CD8-positive, alpha-beta memory T cell (primary cell): ENCODE measurements at places on chromosomes 13 and 19.

- DNase-seq = no peak
Observed at GRCh38 chr13:73664851-73665250, 469.4 kb downstream of the KLF12 start.

- no peak for DNase-seq
Observed at GRCh38 chr13:97986835-97987234, 33.4 kb downstream of the IPO5 start.

DNA sequence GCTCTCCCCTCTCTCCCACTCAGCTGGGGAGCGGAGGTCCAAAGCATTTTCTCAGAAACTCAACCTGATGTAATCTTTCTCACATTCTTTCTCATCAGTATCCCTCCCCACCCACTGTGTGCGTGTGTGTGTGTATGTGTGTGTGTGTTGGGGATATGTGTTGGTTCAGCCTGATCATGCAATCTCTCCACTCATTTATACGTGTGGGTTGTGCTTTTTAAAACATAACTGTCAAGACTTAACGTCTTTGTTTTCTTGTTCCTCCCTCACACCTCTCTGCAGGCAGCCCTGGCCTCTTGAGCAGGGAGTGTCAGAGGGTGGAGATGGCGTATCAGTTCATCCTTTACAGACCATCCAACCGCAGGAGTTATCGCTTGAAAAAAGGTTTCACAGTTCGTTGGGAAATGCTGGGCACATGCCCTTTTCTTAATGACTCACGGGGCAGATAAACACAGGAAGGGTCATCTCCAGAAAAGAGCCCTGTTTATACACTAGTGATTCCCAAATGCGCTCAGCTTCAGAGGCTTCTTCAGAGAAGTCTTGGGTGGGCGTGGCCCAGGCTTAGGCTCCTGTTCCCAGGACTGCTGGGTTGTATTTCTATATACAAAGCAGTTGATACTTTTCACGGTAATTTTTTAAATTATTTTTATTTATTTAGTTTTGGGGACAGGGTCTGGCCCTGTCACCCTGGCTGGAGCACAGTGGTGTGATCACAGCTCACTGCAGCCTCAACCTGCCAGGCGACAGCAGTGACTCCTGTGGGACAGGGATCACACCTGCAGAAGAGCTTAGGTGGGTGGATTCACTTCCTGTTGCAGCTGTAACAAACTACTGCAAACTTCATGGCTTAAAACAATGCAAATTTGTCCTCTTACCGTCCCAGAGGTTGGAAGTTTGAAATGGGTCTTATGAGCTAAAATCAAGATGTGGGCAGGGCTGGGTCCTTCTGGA, 60.3 kb downstream of the CCDC70 start:
- DNase-seq = no peak

GRCh38 chr13:98182589-98182988, 5.5 kb upstream of the RNF113B start:
- DNase-seq = no peak

- DNase-seq = no peak
Observed at GRCh38 chr13:59047546-59047945, 1116.2 kb downstream of the DIAPH3 start.

DNA sequence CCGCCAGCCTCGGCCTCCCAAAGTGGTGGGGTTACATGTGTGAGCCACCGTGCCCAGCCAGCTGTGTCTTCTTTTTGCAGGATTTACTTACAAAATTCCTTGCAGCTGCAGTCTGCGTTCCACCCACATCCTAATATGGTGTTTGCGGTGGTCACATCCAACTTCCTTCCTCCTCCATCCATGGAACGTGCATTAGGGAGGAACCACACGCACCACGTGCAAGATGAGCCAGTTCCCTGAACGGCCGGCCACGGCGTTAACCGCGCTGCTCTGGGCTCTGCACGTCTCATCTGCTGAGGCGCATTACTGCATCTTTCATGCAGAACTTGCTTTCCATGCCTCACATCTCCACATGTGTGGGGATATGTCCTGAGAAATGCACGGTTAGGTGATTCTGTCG, 13.0 kb upstream of the SIGLEC11 start:
- DNase-seq = no peak

GRCh38 chr13:43495732-43496131, 291.0 kb downstream of the ENOX1 start:
- DNase-seq = no peak

- DNase-seq = no peak
Observed at GRCh38 chr13:32036126-32036695, 4.6 kb downstream of the FRY start.

GRCh38 chr13:76991432-76991795, 467 bp upstream of the CLN5 start:
- DNase-seq = peak; percentile 92

- DNase-seq = no peak
Observed at GRCh38 chr19:12778017-12778904, 2.9 kb upstream of the HOOK2 start.

- DNase-seq = no peak
Observed at GRCh38 chr13:19159761-19160420, 21.7 kb downstream of the TUBA3C start.

- DNase-seq = no peak
Observed at GRCh38 chr13:28301839-28302238, 163.5 kb downstream of the PAN3 start.

GRCh38 chr13:51541809-51542258, 42.4 kb upstream of the WDFY2 start:
- no peak for DNase-seq

DNA sequence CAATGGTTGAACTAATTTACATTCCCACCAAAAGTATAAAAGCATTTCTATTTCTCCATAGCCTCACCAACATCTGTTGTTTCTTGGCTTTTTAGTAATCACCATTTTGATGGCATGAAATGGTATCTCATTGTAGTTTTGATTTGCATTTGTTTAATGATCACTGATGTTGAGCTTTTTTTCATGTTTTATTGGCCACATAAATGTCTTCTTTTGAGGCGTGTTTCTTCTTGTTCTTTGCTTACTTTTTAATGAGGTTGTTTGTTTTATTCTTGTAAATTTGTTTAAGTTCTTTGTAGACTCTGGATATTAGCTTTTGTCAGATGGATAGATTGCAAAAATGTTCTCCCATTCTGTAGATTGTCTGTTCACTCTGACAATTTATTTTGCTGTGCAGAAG, 28.2 kb downstream of the ZNF714 start:
- DNase-seq = no peak

DNA sequence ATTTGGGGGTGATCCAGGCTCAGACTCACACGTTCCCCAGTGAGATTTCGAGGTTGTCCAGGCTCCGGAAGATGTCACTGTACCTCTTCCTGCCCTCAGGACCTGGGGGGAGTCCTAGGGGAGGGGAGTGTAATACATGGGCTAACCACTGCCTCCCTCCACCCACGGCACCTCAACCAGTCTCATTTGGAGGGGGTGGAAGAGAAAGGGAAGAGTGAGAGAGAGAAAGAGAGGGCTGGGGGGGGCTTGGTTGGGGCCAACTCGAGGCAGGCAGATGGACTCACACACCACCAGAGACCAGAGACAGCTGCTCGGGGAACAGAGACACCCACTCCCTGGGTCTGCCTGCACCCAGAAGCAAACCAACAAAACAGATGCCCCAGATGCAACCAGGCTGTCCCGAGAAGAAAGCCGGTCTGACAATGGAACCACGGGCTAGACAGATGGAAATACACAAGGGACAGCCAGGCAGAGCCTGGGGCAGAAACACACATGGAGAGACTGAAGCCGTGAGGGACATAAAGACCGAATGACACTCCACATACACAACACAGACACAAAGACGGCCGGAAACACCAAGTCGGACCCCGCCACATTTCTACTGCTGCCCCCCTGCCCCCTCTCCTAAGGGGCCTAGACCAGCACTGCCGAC, 825 bp downstream of the GMIP start:
- DNase-seq = peak; percentile 27

DNA sequence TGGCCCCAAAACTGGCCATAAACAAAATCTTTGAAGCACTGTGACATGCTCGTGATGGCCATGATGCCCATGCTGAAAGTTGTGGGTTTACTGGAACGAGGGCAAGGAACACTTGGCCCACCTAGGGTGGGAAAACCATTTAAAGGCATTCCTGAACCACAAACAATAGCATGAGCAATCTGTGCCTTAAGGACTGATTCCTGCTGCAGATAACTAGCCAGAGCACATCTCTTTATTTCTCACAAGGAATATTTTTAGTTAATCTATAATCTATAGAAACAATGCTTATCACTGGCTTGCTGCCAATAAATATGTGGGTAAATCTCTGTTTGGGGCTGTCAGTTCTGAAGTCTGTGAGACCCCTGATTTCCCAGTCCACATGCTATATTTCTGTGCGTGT, 10.3 kb upstream of the ZNF726 start:
- no peak for DNase-seq

DNA sequence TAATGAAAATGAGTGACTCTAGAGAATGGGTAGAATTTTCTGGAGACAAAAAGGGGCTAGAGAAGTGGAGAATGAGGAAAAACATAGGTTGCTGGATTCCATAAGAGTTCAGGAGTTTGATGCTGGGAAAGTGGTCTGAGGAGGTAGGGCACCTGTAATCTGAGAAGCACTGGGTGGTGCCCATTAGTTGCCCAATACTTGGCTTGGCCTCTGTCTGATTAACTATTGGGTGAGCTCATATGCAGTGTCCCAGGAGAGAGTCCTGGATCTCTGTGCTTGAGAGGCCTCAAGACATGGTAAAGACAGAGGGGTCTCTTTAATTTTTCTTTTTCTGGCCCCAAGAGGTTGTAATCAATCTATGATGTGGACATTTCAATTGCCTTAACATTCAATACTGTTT, 390.1 kb downstream of the TDRD3 start:
- DNase-seq = no peak

DNA sequence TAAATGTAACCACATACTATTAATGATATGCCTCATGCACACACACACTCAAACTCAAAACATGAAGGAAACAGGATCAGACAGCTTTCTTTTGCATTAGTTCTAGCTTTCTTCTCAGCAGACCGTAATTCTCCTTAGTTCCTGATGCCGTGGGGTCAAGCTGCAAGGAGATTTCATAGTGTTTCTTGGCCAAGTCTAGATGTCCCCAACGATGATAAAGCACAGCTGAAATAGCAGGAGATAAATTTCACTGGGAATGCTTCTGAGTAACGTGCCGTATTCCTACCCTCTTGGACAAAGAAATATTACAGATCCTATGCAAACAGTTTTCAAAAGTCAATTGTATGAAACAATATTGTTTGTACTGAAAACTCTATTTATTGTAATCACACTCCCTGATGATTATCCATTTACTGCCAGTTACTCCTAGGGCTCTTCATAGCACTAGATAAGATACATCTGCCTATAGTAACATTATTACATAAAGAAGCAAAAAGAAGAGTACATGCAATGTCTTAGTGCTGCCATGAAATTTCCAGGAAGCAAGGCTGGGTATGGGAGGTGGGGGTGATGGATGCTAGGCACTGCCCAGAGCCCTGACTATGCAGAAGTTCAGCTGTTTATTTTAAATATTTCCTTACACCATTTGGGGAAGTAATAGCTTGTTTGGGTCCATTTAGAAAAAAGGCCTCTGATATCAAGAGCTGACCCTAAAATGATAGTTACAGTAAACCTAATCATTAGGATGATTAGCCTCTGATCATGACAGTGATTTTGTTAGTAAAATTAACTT, 16.5 kb upstream of the GGACT start:
- no peak for DNase-seq

DNA sequence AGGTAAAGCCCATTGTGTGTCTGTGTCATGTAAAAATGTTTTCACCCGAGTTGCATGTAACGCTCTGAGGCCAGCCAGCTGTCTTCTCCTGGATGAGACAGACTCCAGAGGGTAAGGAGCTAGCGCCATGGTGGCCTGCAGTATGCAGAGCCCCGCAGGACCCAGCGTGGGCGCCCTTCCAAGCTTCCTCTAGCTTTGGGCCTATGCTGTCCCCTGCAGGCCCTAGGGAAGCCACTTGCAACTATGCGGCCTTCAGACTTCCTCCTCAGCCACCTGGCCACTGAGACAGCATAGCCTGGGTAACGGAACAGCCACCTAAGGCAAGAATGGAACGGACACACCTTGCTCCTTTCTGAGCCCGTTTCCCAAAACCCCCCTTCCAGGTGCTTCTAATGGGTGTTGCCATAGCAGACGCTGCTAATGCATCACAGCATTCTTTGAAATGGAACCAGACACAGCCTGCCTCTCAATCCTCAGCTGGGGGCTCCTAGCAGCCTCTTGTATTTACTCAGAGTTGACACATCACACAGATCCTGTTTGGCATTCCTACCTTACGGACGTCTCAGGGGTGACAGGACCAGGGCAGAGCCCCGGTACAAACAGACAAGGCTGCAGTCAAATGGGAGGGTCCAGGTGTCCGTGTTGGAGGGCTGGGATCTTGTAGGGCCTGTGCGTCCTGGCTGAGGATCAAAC, 6.2 kb downstream of the FAM32A start:
- DNase-seq = no peak

DNA sequence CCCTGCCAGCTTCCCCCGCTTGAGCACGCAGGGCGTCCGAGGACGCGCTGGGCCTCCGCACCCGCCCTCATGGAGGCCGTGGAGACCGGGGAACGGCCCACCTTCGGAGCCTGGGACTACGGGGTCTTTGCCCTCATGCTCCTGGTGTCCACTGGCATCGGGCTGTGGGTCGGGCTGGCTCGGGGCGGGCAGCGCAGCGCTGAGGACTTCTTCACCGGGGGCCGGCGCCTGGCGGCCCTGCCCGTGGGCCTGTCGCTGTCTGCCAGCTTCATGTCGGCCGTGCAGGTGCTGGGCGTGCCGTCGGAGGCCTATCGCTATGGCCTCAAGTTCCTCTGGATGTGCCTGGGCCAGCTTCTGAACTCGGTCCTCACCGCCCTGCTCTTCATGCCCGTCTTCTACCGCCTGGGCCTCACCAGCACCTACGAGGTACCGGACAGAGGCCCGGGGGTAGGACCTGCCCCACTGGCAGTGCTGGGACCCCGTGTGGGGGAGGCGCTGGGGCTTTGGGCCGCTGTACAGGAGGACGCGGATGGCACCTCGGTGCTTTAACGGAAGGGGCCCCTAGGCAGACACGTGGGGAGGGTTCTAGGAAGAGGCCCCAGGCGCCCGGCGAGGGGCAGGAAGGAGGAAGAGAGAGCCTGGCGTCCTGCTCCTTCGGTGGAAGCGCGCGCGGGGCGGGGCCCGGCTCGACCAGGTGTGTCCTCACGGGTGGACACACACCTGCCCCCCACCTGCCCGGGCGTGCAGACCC, 681 bp downstream of the SLC5A5 start:
- no peak for DNase-seq

- peak; percentile 85 for DNase-seq
Observed at GRCh38 chr19:48319647-48320541, 5.5 kb upstream of the EMP3 start.
